Fibroblast of skin of right biceps (primary cell): ENCODE measurements at places on chromosomes 3 and 15.

- no peak for DNase-seq
Measured at GRCh38 chr3:188158731-188159310, 4.9 kb downstream of the LPP start.

DNA sequence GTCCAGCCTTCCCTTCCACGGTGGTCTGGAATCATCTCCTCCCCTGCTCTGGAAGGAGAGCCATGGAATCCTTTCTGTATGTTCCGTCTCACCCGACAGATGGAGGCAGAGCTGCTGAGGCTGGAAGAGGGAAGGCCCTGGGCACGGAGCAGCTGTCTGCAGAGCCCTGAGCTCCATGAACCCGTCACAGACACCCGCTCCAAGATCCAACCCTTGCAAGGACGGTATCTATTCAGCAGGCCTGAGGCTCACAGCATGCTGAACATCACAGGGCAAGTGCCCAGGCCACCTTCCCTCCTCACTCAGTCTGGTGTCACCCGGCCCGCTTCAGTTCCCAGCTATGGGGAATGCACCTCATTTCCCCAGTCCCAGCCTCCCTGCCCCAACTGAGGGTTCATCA is 103.9 kb downstream of the LRIG1 start:
- DNase-seq: no peak

DNA sequence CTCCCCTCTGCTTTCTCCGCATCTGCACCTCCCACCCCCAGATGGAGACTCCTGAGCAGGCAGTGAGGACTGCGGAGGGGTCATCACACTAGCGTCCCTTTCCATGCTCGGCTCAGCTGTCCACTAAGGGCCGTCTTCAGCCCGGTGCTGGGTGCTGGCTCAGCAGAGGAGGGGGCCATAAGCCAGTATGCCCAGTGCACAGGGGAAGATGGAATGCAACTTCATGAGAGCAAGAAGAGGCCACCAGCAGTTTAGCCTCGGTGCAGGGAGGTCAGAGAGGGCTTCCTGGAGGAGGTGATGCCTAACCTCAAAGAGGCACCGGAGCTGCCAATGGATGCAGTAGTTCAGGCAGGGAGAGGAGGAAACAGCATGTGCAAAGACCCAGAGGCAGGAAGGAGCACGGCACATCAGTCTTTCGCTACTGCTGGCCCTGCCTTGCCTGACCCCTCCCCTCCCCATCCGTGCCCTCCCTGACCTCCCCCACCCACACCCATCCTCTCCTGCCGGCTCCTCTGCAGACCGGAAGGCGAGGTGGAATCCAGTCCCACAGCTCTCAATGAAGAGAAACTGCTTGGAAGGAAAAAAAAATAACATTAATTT is 15.2 kb upstream of the PLXND1 start:
- DNase-seq: no peak

DNA sequence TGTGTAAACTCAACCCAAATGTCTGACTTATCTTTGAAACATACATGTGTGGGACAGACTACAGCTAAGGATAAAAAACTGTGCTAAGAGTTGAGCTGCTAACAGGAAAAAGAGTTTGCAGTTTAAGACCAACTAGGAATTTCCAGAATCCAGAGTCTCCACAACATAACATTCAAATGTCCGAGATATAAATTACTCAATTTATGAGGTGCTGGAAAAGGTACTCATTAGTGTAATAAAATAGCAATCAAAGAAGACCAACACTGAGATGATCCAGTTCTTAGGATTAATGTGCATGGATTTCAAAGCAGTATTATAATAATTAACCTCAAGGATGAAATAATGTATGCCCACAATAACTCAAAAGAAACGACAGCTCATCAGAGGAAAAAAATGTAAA is 426.5 kb upstream of the KCNMB2 start:
- peak; percentile 46 for DNase-seq

DNA sequence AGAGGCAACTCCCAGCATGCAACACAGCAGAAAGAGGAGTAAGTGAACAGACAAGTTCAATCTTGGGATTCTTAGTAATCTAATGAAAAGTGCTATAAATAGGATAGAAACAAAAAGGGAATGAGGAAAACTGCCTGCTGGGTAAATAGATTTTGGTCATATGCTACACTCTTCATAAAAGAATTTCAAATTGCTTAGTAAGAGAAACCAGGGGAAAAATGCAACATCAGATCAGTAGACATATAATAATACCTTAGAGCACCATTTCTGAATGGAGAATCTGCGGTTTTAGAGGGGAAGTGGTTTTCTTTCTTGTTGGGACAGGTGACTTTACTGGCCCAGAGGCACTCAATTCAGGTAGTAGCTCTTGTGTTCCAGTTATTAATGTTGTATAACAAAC is 13.4 kb upstream of the TBC1D5 start:
- no peak for DNase-seq

DNA sequence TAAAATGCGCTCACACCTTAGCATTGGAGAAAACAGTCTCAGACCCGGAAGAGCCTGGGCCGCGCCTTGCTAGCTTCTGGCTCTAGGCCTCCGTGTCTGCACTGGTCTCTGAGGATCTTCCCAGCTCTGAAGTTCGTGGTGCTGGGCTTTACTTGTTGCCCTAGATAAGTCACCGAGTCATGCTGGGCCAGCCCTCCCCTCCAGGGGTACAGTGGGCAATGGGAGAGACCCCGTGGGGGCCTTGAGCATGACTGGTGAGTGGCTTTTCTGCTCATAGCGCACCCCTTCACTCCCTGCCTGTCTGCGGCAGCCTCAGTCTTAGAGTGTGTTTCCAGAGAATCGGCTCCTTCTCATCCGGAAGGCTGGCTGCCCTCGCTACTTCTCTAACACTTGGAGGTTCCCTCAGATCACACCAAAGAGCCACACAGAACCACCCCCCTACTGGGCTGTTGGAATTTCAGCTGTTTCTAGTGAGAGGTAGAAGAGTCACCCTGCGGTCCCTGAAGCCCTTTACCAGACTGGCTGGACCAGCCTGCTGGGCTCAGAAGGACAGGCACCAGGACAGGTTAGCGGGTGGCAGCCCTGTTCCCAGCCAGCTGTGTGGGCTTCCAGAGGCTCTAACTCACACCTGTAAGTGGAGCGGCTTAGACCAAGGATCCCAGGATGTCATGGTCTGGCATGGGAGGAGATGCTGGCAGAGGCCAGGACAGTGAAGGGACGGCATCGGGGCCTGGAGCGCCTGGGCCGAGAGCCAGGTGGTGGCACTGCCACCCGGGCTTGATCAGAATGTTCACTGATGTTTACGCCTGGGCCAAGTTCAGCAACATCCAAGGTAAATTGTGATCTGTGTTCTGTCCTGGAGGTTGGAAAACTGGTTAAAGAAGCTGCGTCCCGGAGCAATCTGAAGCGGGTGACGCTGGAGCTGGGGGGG is 17.9 kb downstream of the ALDH1A3 start:
- DNase-seq: no peak

DNA sequence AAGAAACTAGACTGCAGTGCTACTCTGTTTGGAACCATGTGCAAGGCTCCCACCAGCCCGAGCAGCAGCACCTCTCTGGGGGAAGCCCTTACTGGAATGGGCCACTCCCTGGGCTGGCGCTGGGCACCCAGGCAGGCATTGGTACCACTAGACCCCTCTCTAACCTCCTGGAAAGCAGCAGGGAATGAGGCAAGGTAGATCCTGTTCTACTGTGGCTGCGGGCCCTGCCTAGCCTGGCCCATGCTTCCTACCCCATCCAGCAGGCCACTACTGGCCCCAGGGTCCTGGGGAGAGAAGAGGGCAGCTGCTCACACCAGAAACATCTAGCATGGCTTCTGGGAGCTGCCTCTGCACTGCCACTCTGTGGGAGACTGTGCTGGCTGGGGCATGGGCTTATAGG is 44.8 kb downstream of the MESD start:
- no peak for DNase-seq

- DNase-seq: peak; percentile 22
Measured at GRCh38 chr3:171328419-171329082, 131.7 kb downstream of the TNIK start.

DNA sequence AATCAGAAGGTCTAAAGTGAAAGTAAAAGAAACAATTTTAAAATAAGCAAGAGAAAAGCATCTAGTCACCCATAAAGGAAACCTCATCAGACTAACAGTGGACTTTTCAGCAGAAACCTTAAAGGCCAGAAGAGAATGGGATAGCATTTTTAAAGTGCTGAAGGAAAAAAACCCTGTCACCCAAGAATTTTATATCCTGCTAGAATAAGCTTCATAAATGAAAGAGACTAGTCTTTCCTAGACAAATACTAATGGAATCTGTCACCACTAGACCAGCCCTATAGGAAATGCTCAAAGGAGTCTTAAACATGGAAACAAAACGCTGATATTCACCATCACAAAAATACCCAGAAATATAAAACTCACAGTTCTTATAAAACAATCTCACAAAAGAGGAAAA is 46.9 kb downstream of the TAMM41 start:
- DNase-seq: no peak

- DNase-seq: peak; percentile 14
Measured at GRCh38 chr15:77810130-77810571, 177.4 kb upstream of the LINGO1 start.

GRCh38 chr15:39907216-39907615 is 12.8 kb downstream of the GPR176 start:
- no peak for DNase-seq

- DNase-seq: no peak
Measured at GRCh38 chr15:41061667-41062066, 54.4 kb downstream of the INO80 start.

GRCh38 chr3:52530918-52531826 is 2.5 kb downstream of the NT5DC2 start:
- DNase-seq: no peak

GRCh38 chr3:156016902-156017301 is 103.5 kb upstream of the KCNAB1 start:
- DNase-seq: no peak

- no peak for DNase-seq
Measured at GRCh38 chr15:70358871-70359647, 261.3 kb upstream of the TLE3 start.

GRCh38 chr15:39347453-39347852 is 233.4 kb upstream of the THBS1 start:
- DNase-seq: no peak

DNA sequence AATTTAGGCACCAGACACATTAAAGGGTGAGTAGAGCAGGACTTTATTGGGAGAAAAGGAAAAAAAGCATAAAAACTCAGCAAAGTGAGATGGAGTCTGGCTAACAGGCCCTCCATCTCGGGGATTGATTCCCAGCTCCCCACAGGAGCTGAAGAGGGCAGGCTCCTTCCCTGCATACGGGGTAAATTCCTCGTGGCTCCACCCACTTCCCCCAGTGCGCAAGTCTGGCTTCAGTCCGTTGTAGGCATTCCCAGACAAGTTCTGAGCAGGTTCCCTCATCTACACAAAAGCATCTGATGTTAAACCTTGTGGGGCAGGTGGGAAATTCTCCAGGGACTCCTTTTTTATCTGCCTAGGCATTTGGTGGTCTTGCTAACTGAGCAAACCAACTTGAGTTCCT is 722.6 kb downstream of the ZNF385D start:
- no peak for DNase-seq

DNA sequence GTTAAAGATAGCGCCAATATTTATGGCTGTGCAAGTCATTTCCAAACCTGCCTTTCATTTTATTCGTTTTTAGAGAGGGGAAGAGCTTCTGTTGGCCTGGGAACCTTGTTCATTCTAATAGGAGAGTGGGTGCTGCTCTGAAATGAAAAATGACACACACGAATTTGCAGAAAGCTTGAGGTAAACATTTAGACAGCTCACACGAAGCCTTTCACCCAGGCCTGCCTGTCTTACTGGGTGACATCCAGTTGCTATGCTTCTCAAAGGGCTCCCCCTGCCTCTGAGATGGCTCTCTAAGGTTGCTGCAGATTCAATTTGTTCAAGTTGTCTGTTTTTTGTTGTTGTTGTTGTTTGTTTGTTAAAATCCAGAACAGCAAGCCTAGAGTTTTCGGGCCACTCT is 18.2 kb downstream of the PEX5L start:
- no peak for DNase-seq

DNA sequence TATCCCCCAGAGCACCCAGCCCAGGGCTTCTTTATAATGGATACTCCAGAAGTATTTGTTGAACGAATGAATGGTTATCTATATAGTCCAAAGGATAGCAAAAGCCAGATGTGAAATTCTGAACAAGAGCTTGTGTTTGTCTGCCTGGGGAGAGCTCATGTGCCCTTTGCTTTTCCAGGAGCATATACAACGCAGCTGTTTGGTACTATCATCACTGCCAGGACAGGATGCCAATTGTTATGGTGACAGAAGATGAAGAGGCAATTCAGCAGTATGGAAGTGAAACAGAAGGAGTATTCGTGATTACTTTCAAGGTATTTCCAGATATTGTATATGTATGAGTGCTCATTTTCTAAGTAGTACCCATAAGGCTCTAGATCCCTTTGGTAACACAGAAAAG is 15.2 kb downstream of the DIS3L start:
- DNase-seq: no peak

DNA sequence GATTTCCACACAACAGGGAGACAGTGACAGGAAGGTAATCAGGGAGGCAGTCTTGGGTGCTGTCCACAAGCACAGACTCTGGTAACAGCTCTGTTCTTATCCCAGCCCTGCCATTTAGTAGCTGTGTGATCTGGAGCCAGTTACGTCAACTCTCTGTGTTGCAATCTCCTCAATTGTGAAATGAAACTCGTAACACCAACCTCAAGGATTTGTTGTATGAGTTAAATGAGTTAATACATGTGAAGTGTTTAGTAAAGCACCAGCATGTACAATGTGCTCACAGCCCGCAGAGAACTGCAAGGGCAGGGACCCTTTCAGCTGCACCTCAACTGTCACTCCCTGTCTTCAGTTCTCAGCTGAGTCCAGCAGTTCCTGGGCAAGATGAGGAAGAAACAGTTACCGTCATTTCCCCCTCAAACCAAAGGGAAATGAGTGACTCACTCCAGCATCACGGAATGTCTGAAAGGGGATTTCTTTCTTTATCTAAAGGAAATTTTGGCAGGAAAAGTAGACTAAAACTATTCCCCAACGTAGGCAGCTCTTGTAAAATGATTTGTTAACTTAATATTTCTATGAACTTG is 39.9 kb upstream of the MB21D2 start:
- DNase-seq: peak; percentile 94

DNA sequence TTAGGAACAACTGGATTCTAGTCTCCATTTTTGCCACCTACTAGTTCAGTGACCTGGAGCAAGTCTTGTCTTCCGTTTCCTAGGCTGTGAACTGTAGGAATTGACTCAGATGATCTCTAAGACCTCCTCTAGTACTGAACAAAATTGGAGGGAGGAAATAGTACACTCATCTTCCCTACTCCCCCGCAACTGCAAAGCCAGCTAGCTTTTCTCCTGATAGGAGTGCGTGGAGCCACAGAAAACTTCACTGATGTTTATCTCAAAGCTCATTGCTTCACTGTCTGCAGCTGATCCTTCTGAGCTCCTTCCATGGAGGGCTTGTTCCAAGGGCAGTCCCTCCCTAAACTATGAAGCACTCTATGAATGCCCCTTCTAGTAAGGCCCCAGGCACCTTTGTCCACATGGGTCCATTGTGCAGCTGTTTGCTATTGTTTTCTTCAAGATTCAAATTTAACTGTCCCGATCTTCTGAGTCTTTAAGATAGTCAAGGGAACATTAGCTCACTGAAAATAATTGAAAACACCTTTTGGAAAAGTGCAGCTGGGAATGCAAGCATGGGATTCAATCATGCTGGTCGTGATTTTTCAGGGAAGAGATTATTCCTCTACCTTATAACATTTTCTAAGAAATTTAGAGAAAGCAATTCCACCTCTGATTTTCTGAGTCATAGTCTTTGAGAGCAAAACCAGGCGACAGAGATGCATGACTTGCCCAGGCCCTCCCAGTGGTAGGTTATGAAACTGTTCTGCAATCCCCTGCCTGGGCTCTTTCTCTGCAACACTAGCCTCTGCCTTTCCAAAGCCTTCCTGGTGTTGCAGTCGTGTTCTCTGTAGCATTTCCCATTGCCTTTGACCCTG is 24.3 kb downstream of the FILIP1L start:
- DNase-seq: peak; percentile 70
